Myocyte (in vitro differentiated cells): ENCODE measurements at places on chromosomes 4 and X. TPM values are rescaled to one million over a fixed set of nuclear protein-coding genes. Genes with fewer than 3 reads are reported as not detected.
A peak's percentile ranks its signal among the peaks of the same experiment; 100 is the strongest.

DNA sequence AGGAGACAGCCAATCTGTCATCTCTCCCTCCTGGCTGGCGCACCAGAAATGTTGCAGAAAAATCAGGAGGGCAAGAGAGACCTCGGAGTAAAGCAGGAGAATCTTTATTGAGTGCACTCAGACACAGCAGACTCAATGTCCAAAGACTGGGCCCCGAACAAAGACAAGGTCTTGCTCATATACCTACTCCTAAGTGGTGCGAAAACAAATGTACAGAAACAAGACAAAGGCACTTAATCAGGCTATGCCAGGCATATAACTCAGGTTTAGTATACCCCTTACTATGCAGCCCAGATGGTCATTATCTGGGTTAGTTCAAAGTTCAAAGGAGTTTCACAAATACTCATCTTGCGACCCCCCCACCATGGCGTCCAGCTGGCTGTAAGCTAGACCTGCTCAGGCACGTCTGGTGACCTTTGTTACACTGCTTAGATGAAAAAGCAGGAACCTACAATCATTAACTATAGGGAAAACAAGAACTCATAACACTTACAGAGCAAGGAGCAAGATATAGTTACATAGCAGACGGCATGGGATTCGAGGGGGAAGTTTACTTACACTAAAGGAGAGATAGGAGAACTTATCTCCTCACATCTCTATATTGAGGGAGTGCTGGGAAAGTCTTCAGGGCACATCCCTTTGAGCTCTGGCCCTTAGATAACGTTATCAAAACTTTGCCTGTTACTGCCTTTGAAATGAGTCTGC, 27.5 kb downstream of the SULT1E1 start:
- no peak for DNase-seq

DNA sequence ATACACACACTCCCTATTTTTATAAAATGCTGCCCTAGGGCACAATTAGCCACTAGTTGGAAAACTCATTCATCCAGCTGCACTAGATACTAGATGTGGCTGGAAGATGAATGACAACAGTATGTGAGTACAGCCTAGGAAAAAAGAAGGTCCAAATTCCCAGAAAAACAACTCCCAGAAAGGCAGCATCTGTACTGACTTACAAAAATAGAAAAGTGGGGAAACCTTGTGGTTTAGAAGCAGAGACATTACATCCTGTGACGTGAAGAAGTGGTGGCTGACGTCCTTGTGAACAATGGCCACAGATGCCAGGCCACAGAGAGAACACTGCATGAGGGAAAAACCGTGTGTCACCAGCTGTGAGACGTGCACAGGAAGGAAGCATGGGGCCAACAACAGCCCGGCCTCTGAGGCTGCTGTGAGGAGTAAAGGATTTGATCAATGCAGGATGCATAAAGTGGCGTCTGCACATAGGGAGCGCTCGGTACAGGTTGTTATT, 81.2 kb downstream of the SPRY1 start:
- DNase-seq: peak; percentile 33

DNA sequence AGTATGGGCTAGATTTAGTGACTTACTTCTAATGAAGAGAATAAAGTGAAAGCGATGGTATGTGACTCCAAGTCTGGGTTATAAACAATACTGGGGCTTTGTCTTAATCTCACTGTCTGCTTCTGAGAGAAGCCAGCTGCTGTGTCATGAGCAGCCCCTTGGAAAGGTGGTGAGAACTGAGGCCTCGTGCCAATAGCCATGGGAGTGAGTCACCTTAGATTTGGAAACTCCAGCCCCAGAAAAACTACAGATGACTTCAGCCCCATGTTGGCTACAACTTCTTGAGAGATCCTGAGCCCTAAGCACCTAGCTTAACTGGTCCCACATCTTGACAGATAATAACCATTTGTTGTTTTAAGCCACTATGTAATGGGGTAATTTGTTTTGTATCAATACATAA, 77.6 kb downstream of the CWH43 start:
- DNase-seq: no peak

Gene GPM6B
- 102 and 159 TPM in 2 replicates for total RNA-seq

DNA sequence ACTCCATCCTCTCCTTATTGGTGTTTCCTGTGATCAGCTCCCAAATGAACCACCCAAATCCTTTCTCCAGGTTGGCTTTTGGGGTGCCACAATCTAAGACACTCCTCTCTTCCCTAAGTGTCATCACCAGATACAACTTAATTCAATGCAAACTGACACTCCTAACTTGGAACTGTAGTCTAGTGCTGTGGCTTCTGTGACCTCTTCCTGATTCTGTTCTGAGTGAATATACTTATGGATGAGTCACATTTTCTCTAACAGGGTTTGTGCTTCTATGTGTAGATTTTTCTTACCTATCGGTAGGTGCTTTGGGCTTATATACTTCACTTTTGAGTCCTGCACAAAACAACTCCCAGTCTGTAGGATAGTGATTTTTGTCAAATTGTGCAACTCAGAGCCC, 141.3 kb upstream of the MAOA start:
- DNase-seq: no peak

Gene UPF3B
- total RNA-seq: 1.7 and 2.6 TPM in 2 replicates

Gene SYNPO2
- total RNA-seq: 567 and 588 TPM in 2 replicates

- DNase-seq: no peak
These were observed 104.2 kb upstream of the MSX1 start for GRCh38 chr4:4755306-4755705.

DNA sequence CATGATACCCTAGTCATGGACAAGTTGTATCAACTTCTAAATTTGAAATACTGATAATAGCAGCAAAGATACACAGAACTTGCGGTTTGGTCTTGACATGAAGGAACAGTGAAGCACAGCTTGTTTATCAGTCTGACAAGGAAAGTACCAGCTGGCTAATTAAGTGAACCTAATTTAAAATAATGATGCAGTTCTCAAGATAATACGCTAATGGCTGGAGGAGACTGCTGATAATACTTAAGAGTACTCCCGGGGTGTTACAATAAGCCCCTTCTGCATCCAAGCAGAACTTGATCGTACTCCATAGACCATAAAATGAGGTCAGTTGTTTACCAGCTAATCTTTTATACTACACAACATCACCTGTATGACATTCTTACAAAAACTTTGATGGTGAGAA, 697.5 kb downstream of the FSTL5 start:
- DNase-seq: no peak

DNA sequence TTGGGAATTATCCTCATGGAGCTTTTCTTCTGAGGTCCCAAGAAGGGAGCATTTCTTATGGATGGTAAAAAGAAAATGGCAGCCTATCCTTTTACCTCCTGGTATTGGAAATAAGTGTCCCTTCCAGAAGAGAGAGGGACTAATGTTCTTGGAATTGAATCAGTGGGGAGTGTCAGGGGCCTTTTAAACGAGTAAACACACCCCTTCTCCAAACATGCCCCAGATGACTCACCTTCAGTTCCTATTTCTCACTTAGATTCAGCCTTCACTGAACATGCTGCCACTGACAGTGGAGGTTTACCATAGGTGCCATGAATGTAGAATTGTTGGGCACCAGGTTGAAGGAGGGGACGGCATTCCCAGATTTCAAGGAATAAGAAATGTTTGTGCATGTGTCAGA, 19.0 kb downstream of the MAGEC2 start:
- no peak for DNase-seq

Gene YY2
- 0.37 and 0.68 TPM in 2 replicates for total RNA-seq

DNA sequence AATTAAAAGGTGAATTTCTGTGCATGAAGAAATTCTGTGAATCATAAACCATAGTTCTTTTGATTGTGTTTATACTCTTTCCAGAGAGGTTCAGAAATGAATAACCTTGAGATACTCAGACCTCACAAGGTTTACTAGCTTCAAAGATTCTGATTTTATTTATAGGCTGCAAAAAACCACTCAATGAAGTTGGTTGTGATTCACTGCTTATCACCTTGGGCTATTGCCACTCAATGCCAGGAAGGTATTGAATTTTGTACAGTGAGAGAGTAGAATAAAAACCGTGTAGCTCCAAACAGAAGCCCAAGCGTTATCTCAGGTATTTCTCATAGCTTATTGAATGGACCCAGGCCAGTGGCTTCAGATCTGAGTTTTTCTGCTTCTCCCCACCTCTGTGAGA, 118.7 kb downstream of the FHIP1A start:
- DNase-seq: no peak

GRCh38 chr4:173782660-173783059, 252.6 kb upstream of the HAND2 start:
- DNase-seq: no peak

Gene FATE1
- total RNA-seq: not detected in 2 replicates

GRCh38 chrX:155179346-155179997, 36.8 kb upstream of the VBP1 start:
- DNase-seq: no peak

Gene ERVMER34-1
- 0.10 and 0.13 TPM in 2 replicates for total RNA-seq

DNA sequence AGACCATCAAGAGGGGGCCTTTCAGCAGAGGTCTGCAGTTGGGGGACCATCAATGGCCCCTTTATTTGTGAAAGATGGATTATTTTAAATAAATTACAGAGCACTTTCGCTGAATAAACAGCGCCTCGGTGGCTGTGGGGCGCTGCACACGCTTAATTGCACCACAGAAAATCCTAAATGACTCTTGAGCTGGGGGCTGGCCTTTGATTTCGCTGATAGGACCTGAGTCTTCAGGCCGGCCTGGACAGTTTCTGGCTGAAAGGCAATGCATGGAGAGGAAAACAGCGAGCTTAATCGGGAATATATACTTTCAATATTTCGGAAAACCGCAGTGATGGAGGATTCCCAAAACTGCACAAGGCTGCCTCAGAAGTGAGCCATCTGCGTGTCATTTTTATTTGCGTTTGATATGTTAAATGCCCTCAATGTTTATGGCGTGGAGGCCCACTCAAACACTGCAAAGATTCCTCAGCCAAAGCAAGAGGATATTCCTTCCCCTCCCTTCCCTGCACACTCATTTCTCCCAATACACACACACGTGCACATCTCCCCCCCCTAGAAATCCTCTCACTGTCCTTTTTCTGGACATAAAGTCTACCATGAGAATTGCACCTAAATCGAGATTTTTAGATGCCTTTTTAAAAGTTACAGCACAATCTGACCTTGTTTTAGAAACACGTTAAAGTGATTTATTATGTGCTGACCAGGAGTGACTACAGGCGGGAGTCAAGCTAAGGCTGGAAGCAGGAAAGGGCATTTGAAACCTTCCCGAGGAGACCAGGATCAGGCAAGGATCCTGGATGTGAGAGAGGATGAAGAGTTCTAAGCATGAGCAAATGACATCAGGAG, 340.7 kb downstream of the RAB28 start:
- DNase-seq: no peak

Gene PNMA6A
- 0.21 and 0.35 TPM in 2 replicates for total RNA-seq

DNA sequence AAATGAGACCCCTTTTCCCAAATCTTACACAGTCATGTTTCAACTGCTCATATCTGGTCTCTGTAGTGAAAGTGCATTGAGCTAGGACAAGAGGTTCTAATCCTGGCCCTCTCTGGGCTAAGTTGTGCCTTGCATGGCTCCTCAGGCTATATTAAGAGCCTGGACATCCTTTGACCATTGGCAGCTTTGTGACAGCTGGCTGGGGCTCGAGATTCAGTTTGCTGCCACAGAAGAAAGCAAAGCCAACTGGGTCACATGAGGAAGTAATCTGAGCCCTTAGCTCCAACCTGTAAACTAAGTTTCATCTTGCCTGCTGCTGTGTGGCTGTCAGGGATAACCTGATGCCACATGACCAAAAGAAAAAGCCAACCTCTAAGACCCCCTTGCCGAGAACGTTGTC, 51.8 kb upstream of the JADE1 start:
- DNase-seq: peak; percentile 96

DNA sequence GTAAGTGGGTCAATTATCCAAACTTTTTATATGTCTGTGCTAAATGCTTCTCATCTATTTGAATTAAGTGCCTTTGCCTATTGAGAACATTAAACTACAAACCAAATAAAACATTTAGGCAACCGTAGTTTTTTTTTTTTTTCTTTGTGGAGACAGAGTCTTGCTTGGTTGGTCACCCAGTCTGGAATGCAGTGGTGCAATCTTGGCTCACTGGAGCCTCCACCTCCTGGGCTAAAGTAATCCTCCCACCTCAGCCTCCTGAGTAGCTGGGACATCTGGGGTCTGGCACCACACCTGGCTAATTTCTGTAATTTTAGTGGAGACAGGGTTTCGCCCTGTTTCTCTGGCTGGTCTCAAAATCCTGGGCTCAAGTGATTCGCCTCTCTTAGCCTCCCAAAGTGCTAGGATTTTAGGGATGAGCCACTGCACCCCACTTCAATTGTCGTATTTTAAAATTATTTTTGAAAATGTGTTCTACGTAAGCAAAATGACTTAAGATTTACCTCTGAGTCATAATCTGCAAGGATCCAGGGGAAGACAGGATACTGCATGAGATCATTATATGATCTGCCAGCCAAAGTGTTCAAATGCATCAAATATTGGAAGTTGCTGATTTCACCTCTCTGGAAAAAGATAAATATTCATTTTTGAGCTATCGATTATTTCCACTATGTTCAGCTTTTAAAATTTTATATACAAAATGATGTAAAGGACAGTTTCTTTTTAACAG, 125.6 kb downstream of the CDS1 start:
- DNase-seq: no peak

- DNase-seq: peak; percentile 40
These were observed 56.1 kb downstream of the PLS3 start for GRCh38 chrX:115616943-115617563.

Gene AMTN
- total RNA-seq: not detected in 2 replicates

- peak; percentile 17 for DNase-seq
These were observed 25.4 kb upstream of the GNRHR start for GRCh38 chr4:67779631-67780030.

Gene FRAS1
- 18.3 and 21.0 TPM in 2 replicates for total RNA-seq

Gene CXCL8
- total RNA-seq: 2.1 and 2.8 TPM in 2 replicates

Gene PABPC5
- total RNA-seq: 4.0 and 4.7 TPM in 2 replicates

DNA sequence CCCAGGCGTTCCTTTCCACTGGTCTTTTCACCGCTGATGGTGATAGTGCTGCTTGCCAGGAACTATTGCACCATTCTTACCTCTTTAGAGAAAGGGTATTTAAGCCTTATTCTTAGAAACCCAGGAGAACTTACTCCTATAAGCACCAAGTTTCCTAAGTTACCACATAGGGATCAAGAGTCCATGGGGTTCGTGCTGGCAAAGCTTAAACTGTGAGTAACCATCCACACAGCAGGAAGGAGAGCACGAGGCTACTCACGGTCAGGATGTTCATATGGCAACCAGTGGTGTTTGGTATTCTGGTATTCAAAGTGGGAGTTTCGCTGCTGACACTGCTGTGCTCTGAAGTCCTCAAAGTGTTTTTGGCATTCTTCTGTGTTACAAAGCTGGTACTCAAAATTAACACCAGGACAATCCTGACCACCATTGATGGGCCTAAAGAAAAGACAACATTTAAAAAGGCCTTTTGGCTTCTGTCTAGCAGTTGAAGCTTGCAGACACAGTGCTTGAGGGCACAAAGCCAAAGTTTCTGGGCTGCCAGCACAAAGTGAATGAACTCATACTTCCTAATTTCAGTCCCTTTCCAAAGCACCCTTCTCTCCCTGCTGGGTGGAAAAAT, 256.9 kb downstream of the ADAMTS3 start:
- DNase-seq: peak; percentile 84

GRCh38 chrX:40144576-40144975, 46.8 kb upstream of the BCOR start:
- no peak for DNase-seq

DNA sequence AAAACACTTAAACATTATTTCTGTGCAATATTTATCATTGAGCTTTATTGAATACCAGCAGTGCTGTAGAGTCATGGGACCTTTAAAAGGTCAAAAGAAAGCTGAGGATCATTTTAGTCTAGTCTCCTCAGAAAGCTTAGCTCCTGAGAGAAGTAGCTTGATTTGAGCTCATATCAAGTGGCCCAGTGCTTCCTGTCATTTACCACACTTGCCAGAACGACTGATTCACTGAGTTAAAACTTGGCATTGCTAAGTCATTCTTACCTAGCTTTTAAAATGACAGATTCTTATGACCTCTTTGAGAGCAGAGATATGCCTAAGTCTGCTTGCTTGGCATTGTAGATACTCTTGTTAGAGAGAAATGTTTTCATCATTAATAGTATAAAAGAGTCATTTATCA, 15.2 kb downstream of the SEPTIN11 start:
- no peak for DNase-seq
